ENCODE measurements at places on chromosomes 1 and 21. TPM values are rescaled to one million over a fixed set of nuclear protein-coding genes. Genes with fewer than 3 reads are reported as not detected.
A peak's percentile ranks its signal among the peaks of the same experiment; 100 is the strongest.

DNA sequence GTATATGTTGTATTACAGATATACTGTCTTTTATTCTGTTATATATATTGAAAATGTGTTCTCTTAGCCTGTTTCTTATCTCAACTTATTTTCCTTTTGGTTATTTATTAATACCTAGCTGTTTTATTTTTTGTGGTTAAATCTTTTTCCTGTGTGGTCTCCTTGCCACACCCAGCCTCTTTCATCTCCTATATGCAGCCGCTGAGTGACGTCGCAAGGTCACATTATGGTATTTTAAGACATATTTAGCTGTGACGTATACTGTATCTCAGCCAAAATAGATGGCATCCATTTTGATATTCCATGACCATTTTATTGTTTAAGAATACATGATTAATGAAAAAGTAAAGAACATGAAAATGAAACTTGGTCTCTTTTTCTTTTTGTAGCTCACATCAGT lies 29.1 kb downstream of the CENPF start:
- H3K4me1 ChIP-seq = no peaks in the 10 kb centered on the region
- DNase-seq = no peak
- no peak overlapping the region for H3K4me3 ChIP-seq
- H3K36me3 ChIP-seq = no peaks in the 10 kb centered on the region
- no peaks in the 10 kb centered on the region for H3K27me3 ChIP-seq

DNA sequence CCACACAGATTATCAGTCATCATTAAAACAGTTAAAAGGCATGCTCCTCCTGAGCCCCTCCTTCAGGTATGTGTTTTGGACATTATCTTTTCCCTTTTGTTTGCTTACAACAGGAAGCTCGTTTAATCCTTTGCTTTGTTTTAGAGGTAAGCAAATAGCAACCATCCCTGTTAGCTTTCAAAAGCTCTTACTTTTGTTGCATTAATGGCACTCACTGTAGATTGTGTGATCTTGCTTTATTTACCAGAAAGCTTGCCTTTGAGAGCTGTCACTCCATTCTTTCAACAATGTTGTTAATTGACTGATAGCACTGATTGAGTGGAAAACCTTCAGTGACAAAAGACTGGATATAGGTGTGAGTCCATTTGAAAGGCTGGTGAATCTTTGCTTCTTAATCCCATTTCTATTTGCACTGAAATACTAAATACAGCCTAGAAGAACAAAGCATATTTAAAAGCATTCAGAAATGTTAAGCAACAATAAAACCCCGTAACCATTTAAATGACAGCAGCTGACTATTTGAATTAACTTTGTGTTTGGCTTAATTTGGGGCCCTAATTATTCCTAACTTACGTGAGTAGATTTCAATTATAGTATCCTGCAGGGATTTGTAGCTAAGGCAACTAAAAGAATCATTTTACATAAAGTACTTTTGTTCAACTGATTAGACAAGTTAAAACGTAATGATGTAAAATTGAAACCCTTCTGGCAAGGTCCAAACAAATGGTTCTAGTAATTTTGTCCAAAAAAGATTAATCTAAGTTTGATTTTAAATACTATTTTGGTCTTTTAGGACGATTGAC lies 48.3 kb downstream of the ADGRL2 start:
- no peaks in the 10 kb centered on the region for H3K27me3 ChIP-seq
- H3K27ac ChIP-seq = no peak overlapping the region
- H3K4me1 ChIP-seq = peaks cover 9% of the 10 kb centered on the region
- H3K36me3 ChIP-seq = no peaks in the 10 kb centered on the region

- H3K27ac ChIP-seq = no peak overlapping the region
- peaks cover 67% of the 10 kb centered on the region for H3K27me3 ChIP-seq
- no peak overlapping the region for H3K4me3 ChIP-seq
- no peaks in the 10 kb centered on the region for H3K36me3 ChIP-seq
Observed at GRCh38 chr1:44406737-44407429, 1.8 kb downstream of the RNF220 start.

- H3K4me1 ChIP-seq = no peaks in the 10 kb centered on the region
- no peaks in the 10 kb centered on the region for H3K27me3 ChIP-seq
- no peak overlapping the region for H3K4me3 ChIP-seq
- no peaks in the 10 kb centered on the region for H3K36me3 ChIP-seq
- DNase-seq = peak; percentile 65
Observed at GRCh38 chr1:227934476-227935313, 13.0 kb downstream of the WNT9A start.

GRCh38 chr1:84972377-84972987 lies 24.4 kb downstream of the MCOLN2 start:
- H3K36me3 ChIP-seq = no peaks in the 10 kb centered on the region
- H3K4me1 ChIP-seq = no peaks in the 10 kb centered on the region
- H3K27me3 ChIP-seq = no peaks in the 10 kb centered on the region
- H3K4me3 ChIP-seq = no peak overlapping the region
- no peak overlapping the region for H3K27ac ChIP-seq
- DNase-seq = no peak

GRCh38 chr1:99969260-99969728 lies 502 bp upstream of the SLC35A3 start:
- no peaks in the 10 kb centered on the region for H3K36me3 ChIP-seq
- H3K27ac ChIP-seq = peak overlapping the region; percentile 98
- peak overlapping the region; percentile 84 for H3K4me3 ChIP-seq
- no peaks in the 10 kb centered on the region for H3K27me3 ChIP-seq
- peak; percentile 11 for DNase-seq
- H3K4me1 ChIP-seq = peaks cover 14% of the 10 kb centered on the region

GRCh38 chr1:28428990-28429520 lies 59.5 kb downstream of the PHACTR4 start:
- no peaks in the 10 kb centered on the region for H3K36me3 ChIP-seq
- no peaks in the 10 kb centered on the region for H3K4me1 ChIP-seq
- no peak overlapping the region for H3K27ac ChIP-seq
- no peaks in the 10 kb centered on the region for H3K27me3 ChIP-seq
- no peak overlapping the region for H3K4me3 ChIP-seq

- no peaks in the 10 kb centered on the region for H3K27me3 ChIP-seq
- H3K36me3 ChIP-seq = no peaks in the 10 kb centered on the region
- no peak overlapping the region for H3K27ac ChIP-seq
- no peaks in the 10 kb centered on the region for H3K4me1 ChIP-seq
- DNase-seq = no peak
- no peak overlapping the region for H3K4me3 ChIP-seq
Observed at GRCh38 chr1:208598021-208598420, 353.8 kb upstream of the PLXNA2 start.

DNA sequence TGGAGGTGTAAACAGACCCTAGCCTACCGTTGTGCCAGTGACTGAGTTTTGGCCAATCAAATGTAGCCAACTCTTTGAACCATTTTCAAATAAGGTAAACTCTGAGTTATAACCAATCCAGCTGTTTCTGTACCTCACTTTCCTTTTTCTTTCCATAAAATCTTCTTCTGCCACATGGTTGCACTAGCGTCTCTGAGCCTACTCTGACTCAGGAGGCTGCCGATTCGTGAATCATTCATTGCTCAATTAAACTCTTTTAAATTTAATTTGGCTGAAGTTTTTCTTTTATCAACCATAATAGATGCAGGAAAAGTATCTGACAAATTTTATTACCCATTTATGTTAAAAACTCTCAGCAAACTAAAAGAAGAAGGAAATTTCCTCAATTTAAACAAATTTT lies 111.5 kb upstream of the LYPLAL1 start:
- H3K4me3 ChIP-seq = no peak overlapping the region
- no peaks in the 10 kb centered on the region for H3K36me3 ChIP-seq
- DNase-seq = no peak
- no peaks in the 10 kb centered on the region for H3K27me3 ChIP-seq

- no peak for DNase-seq
- no peaks in the 10 kb centered on the region for H3K4me1 ChIP-seq
- H3K4me3 ChIP-seq = no peak overlapping the region
- H3K27me3 ChIP-seq = no peaks in the 10 kb centered on the region
- H3K36me3 ChIP-seq = no peaks in the 10 kb centered on the region
- no peak overlapping the region for H3K27ac ChIP-seq
Observed at GRCh38 chr1:88296227-88296626, 387.8 kb upstream of the PKN2 start.

DNA sequence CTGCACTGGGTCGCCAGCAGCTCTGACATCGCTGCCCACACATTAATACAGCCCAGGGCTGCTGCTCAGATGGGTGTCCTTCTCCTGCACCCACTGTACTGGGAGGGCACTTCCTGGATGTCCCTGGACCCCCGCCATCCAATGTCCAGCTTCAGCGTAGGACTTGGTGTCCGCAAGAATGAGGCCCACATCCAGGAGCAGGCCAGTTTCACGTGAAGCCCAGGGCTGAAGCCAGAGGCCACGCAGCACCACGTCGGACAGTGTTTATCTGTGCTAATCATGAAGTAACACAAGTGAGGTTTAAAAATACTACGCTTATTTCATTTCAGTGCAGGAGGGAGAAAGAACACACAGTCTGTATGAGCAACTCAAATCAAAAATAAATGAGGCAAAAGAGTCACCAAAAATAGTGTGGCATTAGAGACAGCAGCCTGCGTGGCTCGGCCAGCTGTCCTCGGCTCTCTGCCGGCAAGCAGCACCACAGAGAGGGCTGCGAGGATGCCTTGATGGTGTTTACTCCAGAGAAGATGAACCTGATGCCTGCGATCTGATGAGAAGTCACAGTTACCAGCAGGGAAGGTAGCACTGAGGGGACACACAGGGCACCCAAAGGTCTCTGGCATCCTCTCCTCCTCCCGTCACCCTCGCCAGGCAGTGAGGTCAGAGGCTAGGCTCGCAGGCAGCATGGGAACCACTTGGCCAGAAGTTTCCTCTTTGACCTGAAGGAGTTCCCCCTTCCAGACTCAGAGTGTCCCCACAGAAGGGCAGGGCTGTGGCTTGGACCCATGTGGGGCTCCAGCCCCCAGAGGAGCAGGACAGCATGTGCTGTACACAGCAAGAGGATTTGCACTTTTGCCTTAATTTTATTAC lies 22.1 kb upstream of the NPHP4 start:
- H3K27ac ChIP-seq = no peak overlapping the region
- no peak overlapping the region for H3K4me3 ChIP-seq
- H3K4me1 ChIP-seq = no peaks in the 10 kb centered on the region
- DNase-seq = no peak
- no peaks in the 10 kb centered on the region for H3K36me3 ChIP-seq

DNA sequence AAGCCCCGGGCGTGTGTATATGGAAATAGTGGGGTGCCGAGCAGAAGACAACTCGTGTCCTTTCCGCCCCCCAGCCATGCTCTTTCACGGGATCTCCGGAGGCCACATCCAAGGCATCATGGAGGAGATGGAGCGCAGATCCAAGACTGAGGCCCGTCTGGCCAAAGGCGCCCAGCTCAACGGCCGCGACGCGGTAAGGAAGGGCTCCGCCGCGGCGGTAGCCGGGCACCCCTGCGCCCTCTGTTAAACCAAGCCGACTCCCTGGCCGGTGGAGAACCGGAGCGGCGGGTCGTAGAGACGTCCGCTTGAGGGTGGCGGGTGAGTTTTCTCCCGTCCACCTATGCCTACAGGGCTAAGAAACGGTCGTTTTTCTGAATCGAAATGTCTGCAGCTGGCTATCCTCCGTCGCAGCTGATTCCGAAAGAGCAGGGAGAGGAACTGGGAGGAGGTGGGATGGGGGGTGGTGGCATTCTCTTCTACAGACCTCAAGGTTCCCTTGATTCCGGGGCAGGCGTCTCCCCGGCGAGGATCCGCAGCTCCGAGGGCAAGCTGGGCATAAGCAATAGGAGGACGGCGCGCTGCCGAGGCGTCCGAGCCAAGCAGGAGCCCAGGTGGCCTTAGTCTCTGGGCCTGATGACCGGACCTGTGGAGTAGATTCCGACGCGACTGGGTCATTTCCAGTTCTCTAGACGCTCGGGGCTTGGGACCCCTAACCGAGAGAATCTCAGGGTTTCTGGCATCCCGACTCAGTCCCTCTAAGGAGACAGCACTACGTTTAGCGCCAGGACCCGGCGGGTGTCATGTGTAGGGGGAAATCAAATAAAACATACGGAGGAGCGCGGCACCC lies 856 bp downstream of the LHX9 start:
- H3K36me3 ChIP-seq = no peaks in the 10 kb centered on the region
- DNase-seq = no peak
- H3K4me3 ChIP-seq = peak overlapping the region; percentile 7
- no peak overlapping the region for H3K27ac ChIP-seq
- peaks cover 30% of the 10 kb centered on the region for H3K4me1 ChIP-seq
- H3K27me3 ChIP-seq = peaks cover 100% of the 10 kb centered on the region

GRCh38 chr1:46594063-46594462 lies 10.0 kb downstream of the MKNK1 start:
- no peak for DNase-seq
- no peaks in the 10 kb centered on the region for H3K36me3 ChIP-seq
- no peak overlapping the region for H3K4me3 ChIP-seq
- no peak overlapping the region for H3K27ac ChIP-seq

- H3K4me3 ChIP-seq = no peak overlapping the region
- no peaks in the 10 kb centered on the region for H3K4me1 ChIP-seq
- no peak overlapping the region for H3K27ac ChIP-seq
- no peak for DNase-seq
Observed at GRCh38 chr1:167673265-167673664, 43.2 kb downstream of the RCSD1 start.

DNA sequence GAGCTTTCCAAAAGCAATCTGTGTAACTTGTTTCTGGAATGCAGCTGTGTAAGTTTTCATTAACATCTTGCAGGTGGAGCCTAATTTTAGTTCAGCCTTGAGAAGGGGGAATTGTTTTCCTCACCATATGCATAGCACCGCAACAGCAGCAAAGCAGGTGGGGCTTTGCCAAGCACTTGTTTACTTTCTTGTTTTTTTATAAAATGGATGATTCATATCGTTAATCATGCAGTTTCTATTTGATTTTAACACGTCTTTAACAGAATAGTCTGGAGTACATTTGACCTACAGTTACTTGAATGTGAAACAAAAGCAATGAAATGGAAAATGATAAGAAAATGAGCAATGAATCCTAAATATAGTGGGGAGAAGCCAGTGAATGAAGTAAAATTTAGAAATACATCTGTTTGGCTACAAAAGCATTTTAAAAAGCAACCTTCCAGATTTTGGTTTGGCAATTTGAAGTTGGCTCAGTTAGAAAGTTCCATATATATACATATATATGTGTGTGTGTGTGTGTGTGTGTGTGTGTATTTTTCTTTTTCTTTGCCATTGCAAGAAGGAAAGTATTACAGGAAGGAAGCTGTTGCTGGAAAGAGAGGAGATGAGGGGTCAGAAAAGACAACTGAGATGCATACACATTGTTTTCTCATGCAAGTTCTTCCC lies 119.0 kb upstream of the ADGRL2 start:
- peaks cover 27% of the 10 kb centered on the region for H3K4me1 ChIP-seq
- H3K36me3 ChIP-seq = no peaks in the 10 kb centered on the region
- H3K4me3 ChIP-seq = no peak overlapping the region
- DNase-seq = no peak
- H3K27me3 ChIP-seq = no peaks in the 10 kb centered on the region

MEX3A gene
- total RNA-seq = 11.0 TPM

ZNF593OS gene
- 0.10 TPM for total RNA-seq

RAB42 gene
- total RNA-seq = 23.6 TPM

NLRP3 gene
- total RNA-seq = 0.20 TPM

ETNK2 gene
- total RNA-seq = 59.4 TPM

CITED4 gene
- 6.8 TPM for total RNA-seq

XKR8 gene
- 17.9 TPM for total RNA-seq

Measured in hepatocyte (in vitro differentiated cells).